Hippocampal formation (tissue), 2 donors: ENCODE measurements at places on chromosomes 6 and 20.

- no peak for DNase-seq
Measured at GRCh38 chr20:36035745-36036144, 67.4 kb downstream of the CNBD2 start.

DNA sequence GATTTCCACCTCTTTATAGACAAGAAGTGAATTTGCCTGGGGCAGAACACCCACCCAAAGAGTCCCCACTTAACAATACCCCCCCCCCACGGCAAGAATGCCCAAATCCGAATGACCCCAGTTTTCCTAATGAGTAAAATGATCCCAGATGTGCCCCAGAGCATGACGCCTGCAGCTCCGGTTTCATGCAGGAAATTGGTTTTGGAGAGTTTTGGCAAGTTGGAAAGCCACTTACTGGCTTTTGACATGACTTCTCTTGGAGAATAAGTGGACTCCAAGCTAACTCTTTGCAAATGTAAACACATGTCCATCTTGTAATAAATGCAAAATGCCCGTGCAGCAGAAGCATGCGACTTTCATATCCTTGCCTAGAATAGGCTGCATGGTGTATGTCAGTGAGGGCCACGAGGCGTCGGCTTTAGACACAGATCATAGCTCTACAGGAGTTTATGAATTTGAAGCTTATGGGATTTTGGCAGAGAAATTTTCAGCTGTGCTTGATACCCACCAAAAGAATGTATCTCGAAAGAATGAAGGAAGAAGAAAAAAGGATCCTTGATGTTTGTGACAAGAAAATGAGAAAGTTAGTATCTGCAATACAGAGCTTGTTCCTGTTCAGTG, 24.2 kb downstream of the EDN3 start:
- no peak for DNase-seq

DNA sequence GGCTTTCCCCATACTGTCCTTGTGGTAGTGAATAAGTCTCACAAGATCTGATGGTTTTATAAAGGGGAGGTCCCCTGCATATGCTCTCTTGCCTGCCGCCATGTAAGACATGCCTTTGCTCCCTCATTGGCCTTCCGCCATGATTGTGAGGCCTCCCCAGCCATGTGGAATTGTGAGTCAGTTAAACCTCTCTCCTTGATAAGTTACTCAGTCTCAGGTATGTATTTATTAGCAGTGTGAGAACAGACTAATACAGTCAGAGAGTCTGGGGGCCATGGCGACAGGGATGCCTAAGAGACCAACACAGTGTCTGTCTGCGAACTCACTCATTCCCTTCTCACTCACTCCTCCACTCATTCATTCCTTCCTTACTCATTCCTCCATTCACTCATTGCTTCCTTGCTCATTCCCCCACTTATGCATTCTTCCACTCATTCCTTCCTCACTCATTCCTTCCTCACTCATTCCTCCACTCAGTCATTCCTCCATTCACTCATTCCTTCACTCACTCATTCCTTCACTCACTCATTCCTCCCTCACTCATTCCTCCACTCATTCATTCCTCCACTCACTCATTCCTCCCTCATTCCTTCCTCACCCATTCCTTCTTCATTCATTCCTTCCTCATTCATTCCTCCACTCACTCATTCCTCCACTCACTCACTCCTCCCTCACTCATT, 137.5 kb upstream of the AGPAT4 start:
- DNase-seq: no peak

DNA sequence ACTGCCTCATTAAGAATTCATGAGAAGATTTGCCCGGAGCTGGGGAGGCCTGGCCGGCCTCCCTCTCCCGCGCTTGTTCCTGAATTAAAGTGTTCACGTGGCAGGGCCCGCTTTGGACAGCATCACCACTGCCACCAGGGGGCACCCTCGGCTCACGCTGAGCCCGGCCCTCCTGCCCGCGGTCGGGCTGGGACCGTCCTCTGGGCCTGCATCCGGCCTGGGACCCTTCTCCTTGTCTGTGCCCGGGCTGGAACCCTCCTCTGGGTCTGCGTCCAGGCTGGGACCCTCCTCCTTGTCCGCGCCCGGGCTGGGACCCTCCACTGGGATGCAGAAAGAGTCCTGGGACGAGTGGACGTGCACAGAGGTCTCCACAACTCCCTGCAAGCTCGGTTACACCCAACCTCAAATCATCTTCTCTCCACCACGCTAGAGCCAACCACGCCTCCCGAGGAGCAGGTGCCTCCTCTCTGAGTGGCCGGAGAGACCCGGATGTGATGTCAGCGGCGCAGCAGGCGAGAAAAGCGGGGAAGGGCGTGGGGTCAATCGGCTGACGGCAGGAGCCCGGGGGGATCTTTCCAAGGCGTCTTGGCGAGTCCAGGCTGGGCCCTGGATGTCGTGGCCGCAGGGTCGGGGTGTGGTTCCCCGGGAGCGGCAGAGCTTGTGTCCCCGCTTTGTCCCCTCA, 50.9 kb upstream of the DACT2 start:
- DNase-seq: peak; percentile 47

GRCh38 chr20:35663516-35664465, 909 bp downstream of the CPNE1 start:
- DNase-seq: no peak

- no peak for DNase-seq
Measured at GRCh38 chr6:53854843-53855567, 60.2 kb downstream of the LRRC1 start.

DNA sequence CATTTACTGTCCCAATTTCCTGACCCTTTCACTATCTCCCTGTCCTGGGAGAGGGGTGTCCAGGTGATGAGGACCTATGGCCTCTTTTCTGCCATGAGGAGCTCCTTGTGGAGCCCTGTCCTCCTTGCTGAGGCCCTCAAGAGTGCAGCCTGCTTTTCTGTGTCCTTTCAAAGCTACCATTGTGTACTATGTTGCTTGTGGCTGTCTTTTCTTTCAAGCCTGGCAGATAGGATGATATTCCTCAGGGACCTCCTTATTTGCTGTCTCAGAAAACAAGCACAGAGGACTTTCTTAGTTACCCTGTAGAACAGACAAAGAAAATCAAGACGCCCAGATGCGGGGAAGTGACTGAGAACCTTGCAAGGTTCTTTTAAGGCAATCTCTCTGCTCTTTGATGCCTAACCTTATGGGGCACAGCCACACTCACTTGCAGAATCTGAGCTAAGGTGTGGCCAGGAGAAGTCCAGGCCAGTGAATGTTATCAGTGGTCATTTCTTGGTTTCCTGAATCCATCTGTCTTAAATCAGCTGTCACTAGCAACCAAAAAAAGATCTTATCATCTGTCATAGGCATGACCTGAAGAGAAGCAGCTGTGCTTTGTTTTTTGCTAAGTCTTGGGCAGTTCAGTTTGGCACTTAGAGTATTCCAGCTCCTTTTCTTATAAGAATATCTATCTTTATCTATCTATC, 17.2 kb downstream of the CARMIL1 start:
- no peak for DNase-seq

- DNase-seq: no peak
Measured at GRCh38 chr6:122734529-122735395, 44.8 kb upstream of the FABP7 start.

DNA sequence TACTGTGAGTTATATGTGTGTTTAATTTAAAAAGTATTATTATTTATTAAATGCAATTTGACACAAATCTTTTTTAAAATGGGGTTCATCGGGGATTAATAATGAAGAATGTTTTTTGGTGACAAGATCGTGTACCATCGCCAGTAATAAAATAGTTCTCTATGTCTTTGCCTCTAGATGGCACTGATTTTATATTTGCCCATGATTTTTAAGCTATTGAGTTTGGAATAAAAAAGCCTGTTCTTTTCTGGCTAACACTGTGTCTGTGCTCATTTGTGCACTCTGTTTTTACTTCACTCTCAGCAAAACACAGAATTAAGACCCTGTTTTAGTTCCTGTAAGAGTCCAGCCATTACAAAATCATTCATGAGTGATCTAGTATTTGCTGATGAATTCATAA, 127.0 kb downstream of the FARS2 start:
- peak; percentile 9 for DNase-seq

DNA sequence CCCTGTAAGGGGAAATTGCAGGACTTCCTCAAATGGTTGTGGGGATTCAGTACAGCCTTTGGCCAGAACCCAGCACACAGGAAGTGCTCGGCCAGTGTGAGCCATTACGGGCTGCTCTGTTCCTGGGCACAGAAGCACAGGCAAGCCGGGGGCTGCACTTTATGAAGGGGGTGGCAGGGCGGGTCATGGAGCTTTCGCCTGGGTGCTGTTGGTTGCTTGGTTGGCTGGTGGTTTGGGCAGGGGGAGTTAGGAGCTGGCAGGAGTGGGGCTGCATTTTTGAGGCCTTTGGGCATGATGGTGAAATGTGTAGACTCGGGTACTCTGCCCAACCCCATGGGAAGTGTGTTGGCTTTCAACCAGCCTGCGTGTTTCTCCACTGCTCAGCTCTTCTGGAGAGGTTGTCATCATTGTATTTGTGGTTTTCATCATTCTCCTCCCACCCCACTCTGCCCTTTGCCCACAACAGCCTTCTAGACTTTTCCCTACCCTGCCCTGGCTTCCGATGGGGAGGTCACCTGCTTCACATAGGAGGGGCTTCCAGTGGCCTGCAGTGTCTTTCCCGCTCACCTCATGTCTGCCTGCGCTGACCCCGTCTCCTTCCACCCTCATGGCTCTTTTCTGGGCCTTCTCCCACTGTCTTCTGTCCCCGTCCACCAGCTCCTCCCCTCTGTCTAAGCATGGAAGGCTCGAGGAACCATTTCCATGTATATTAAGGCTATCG, 16.1 kb upstream of the RBM38 start:
- peak; percentile 23 for DNase-seq

- DNase-seq: no peak
Measured at GRCh38 chr20:37475252-37475651, 45.8 kb upstream of the NNAT start.

DNA sequence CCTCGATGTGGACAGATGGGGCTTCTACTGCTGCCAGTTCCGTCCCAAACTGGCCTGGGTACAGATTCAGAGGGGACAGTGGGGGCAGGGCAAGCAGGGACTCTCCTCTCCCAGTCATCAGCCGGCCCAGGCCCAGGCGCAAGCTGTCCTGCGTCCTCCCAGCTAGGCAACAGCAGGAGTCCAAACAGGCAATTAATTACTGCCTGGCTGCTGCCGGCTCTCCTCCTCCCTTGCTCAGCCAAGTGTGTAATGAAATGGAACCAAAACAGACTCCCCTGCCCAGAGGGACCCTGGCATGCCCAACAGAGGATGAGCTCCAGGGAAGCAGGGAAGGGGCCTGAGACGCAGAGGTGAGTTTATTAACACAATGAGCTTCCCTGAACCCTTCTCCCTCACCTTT, 17.8 kb upstream of the SLC32A1 start:
- no peak for DNase-seq

GRCh38 chr6:132096245-132096644, 145.1 kb upstream of the CCN2 start:
- no peak for DNase-seq

GRCh38 chr6:53861518-53861917, 66.7 kb downstream of the LRRC1 start:
- DNase-seq: no peak

DNA sequence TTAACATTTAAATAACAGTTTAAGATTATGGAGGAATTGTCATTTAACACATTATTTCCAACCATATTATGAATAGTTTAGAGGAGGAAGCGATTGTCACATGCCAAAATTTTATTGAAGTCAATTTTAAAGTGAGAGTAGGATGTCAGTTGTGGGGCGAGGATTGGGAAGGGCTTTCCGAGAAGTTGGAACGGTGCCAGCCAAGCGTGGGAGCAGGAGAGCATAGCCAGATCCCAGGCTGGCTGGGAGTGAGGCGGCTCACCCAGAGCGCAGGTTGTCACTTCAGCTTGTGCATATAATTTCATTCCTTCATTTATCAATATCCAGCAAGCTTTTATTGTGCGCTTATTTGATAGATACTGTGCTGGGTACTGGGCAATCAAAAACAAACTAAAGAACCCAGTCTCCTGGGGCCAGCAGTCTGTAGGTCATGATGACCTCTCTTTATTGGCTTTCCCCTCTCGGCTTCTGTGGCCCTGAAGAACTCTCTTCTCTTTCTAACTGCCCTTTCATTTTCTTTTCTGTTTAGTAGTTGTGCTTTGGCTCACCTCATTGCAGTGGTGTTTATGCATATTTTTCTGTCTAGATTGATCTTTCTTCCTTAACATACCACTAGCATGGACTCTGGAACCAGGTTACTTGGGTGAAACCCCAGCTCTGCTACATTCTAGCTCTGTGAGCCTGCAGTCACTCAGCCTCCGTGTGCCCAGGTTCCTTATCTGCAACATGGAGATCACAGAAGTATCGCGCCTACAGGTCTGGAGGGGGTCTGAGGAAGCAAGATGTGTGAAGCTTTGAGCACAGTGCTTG, 6.4 kb downstream of the CEP43 start:
- no peak for DNase-seq
